Cortex of kidney (tissue), 1 donor: ENCODE measurements at places on chromosomes 2 and 18.

DNA sequence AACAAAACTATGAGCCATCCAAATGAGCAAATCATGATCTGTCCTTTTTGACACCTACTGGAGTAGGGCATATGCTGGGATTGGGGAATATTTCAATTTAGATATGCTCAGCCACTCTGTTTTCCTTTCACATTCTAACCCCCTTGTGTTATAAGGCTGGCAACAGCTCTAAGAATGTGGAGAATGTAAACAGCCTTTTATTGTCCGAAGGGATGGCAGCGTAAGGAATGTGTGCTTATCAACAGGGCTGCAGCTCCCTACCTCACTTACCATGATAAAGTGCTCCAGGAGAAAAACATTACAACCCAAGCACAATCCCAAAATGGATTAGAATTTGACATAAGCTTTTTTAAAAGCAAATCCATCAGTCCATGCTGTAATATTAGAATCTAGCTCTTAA, 2.2 kb downstream of the NXPH2 start:
- DNase-seq, result no peak

- DNase-seq, result no peak
These were observed 557.9 kb downstream of the TNS1 start for GRCh38 chr2:217444932-217445331.

- DNase-seq, result no peak
These were observed 52.1 kb upstream of the CHMP1B start for GRCh38 chr18:11799066-11799465.

DNA sequence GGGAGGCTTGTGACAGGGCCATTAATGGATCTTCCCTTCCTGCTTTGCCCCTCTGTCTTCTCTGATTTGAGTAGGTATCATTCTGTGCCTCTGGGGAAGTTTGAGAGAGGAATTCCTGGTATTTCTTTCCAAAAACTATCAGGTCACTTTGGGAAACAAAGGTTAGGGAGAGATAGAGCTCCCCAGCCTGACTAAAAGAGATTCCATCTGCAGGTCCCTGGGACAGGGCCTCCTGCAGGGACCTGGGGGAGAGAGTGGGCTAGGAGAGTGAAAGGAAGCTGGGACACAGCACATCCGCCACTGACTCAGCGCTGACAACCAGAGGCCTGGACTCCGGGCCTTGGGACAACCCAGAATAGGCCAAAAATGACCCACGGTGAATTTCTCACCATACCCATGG, 6.4 kb downstream of the GALNT14 start:
- DNase-seq, result no peak

DNA sequence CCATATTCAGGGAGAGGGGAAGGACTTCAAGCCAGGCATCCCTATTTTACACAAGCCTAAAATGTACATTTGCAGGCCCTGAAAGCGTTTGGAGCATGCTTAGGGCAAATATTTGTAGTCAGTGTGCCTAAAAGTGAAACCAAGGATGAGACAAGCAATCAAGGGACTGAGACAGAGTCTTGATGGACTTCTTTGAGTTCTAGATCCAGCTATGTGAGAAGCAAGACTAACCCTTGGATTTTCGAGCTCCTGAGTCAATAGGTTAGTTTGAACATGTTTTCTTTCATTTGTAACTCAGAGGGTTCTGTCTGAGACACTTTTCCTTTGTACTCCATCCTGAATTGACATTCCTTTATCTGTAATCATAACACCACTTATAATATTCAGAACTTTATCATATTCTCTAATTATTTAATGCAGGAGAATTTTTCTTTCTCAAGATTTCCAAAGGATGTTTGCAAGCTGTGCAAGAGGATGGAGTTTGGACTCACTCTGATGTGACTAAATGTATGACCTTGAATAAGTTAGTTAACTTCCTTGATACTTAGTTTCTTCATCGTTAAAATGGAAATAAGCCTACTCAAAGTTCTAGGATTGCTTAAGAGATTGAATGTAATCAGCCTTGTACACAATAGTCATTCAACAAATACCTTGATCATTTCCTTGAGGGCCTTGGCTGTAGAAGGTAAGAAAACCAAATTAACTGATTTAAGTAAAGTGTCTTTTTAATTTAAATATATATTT, 1237.8 kb upstream of the ZEB2 start:
- no peak for DNase-seq

GRCh38 chr2:867296-867695, 83.4 kb upstream of the SNTG2 start:
- DNase-seq, result no peak

DNA sequence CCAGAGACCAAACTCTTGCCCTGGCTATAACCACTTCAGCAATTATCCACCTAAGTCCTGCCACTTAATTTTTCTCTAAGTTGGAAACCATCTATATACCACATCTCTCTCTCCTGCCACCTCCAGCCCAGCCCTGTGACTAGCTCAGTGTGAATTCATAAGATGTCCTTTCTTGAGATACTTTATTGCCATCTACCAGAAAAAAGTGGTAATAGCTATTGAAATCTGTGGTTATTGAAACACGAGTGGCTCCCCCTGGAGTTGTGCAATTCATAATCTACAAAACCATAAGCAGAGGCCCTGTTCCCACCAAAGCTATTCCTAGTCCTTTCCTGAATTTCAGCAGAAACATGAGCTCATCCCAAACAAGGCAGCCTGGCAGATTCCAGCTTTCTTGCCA, 324.0 kb downstream of the TXNL1 start:
- DNase-seq, result no peak

DNA sequence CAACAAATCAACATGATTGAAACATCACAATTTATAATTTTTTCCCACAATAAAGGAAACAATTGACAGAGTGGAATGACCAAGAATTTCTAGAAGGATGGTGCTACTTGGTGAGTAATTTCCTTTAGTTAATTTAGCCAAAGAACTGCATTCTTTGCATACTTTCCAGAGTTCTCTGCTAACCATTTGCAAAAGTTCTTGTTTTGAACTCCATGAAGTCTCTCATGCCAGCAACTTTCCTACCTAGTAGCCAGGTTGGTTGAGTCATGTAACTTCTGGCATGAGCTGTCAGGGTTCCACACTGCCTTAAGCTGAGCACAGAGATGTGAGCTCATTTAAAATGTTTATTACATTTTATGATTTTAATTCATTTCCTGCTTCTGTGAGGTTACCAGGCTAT, 539.6 kb downstream of the PID1 start:
- no peak for DNase-seq

DNA sequence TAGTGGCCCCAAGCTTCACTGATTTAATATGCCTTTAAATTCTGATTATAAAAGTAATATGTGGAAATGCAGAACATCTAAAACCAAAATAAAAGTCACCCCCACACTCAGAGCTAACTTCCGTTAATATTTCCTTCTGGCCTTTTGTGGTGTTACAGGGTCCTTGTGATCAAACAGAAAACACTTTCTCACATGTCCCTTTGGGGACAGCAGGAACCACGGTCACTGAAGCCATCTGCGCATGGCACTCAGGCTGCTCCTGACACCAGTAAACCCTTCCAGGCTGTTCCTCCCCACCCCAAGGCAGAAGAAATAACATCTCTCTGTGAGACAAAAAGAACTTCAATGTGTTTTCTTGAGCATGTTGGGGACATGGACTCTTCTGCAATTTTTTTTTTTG, 25.1 kb upstream of the GPR17 start:
- DNase-seq, result no peak

DNA sequence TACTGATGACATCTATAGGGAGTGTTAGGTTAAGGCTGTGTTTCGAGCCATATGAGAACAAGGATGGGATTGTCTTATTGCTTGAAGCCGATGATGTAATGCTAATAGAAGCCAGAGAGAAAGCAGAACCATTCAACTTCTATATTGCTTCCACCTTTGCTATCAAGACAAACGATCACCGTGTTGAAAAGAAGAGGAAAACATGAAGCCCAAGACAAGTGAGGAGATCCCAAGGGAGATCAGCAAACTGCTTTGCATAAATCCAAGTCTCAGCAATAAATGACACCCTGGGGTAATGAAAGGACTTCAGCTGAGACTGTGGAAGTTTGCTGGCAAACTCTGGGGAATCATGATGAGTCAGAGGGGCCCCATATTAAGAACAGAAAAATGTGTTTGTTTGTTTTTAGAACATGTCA, 206.2 kb downstream of the NCKAP5 start:
- DNase-seq, result no peak

- no peak for DNase-seq
These were observed 722 bp downstream of the ACSL3 start for GRCh38 chr2:222861411-222862105.

GRCh38 chr2:221380062-221380461, 192.0 kb downstream of the EPHA4 start:
- DNase-seq, result no peak

- no peak for DNase-seq
These were observed 14.0 kb downstream of the SCN2A start for GRCh38 chr2:165253178-165253577.

- DNase-seq, result no peak
These were observed at the start of gene GALNT5 for GRCh38 chr2:157257312-157258252. GALNT5 (plus strand) TSS chr2:157257705; CDS start chr2:157258083, 378 bp downstream.

DNA sequence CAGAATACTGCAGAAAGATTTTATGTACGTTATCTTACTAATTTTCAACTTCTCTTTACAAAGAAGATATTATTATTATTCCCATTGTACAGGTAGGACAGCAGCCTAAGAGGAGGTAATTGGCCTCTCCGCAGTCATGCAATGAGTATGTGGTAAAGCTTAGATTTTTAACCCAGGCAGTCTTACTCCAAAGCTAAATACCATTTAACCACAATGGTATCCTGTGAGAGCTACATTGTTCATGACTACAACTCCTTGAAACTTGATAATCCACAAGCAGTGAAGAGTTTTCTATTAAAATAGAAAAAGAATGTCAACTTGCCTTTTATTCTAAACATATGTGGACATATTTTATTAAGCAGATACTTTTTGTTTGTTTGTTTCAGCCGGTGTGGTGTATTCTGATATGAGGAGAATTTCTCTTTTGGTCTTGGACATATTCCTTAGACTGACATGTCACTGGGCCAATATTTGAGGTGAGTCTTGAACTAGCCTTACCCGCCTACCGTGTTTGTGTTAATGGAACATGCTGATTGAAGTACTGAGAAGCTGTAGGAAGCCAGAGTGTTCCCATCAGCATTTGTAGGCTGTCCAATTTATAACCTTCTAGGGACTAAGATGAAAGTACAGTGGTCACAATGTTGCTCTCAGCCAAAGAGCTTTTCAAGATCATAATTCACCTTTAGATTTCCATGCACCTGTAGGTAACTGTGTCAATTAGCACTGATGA, 293.9 kb upstream of the DCC start:
- DNase-seq, result no peak

GRCh38 chr2:112884869-112885505, 26.0 kb upstream of the IL37 start:
- DNase-seq, result no peak

- no peak for DNase-seq
These were observed 217.3 kb downstream of the SEPTIN10 start for GRCh38 chr2:109396202-109397180.

GRCh38 chr2:219631904-219632759, 4.7 kb downstream of the SLC4A3 start:
- no peak for DNase-seq

- no peak for DNase-seq
These were observed 12.0 kb downstream of the CATIP start for GRCh38 chr2:218368621-218369153.

DNA sequence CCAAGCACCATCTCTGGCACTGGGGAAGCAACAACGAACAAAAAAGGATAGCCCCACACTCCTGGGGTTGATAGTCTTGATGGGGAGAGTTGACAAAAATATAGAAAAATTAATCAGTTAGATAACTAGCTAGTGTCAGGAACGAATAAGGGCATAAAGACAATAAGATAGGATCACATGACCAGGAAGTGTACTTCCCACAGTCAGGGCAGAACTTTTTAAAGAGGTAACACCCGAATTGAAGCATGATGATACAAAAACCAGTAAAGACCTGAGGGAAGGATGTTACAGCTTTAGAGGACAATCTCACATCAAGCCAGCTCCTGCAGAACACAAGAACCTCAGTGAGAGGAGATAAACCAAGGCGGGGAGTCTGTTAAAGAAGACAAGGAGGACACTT, 295.4 kb upstream of the CRIM1 start:
- DNase-seq, result no peak

GRCh38 chr2:239302083-239302807, 98.6 kb downstream of the HDAC4 start:
- no peak for DNase-seq
